ENCODE measurements at places on chromosomes 11 and 22.

DNA sequence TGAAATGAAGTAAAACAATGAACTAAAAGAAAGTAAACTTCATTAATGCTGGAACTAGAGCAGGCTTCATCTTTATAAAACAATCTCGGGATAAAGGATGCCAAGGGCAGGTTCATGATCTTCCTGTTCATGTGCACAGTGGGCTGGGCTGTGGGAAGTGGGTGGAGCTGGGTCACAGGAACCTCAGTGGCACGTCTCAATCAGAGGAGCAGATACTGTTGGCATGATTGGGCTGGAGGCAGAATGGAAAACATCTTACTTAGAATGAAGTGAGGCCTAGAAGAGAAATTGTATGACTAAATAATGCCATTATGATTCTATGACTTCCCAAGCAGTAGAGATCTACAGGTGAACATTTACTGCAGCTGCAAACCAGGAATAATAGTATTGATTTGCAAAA lies 45.4 kb upstream of the CALCB start:
- no peak for DNase-seq

GRCh38 chr11:128691802-128692752 lies 1.8 kb upstream of the FLI1 start:
- no peak for DNase-seq

GRCh38 chr11:72812967-72813739 lies 1.1 kb upstream of the ATG16L2 start:
- DNase-seq = peak; percentile 75

- DNase-seq = no peak
Observed at GRCh38 chr22:32714458-32715430, 86.8 kb upstream of the TIMP3 start.

GRCh38 chr11:128689948-128690664 lies 3.8 kb upstream of the FLI1 start:
- no peak for DNase-seq

GRCh38 chr22:20533879-20534265 lies 26.5 kb downstream of the MED15 start:
- DNase-seq = no peak

DNA sequence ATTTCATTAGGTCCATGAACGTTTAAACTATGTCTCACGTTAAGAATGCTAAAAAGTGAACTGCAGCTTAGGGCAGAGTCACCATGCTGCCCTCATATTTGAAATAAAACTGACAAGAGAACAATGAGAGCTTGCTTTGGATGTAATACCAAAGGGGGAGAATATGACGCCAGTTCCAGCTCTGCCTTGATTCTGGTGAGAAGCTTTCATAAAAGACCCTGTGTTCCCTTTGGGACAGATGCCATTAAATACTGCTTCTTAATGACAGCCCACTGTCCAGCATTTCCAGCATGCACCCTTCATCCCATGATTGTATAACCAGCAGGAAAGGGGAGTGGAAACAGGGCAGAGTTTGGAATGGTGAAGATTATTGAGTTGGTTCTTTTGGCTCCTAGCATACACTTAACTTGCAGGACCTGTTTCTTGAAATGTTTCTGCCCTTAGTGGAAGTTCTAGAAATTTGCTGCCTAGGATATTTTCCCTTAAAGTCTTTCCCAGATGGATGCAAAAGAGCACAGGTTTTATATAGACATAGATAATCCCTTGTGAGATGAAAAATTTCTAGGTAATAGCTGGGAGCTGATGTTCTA lies 139.3 kb upstream of the LDLRAD3 start:
- no peak for DNase-seq
